Stimulated activated CD8-positive, alpha-beta memory T cell treated with anti-CD3 and anti-CD28 coated beads, Interleukin-2, amount 100 ng/mL, for 48 hours (primary cell): ENCODE measurements at places on chromosomes 7 and 10.

DNA sequence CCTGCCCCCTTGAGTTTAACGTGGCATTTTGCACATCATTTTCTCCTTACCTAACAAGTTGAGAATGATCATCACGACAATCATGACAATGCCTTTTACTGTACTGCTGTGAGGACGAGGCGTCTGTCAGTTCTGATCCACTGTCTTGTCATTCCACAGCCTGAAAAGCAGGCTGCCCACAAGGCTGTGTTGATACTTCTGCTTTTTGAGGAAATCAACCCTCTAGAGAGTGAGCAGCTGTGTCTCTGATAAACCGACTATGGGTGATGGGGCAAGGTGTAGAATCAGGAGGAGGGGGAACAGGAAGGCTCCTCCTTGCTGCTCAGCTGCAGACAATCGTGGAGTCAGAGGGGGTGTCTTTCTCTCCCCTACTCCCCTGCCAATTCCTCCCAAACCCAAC lies 30.6 kb upstream of the C10orf120 start:
- DNase-seq = no peak

GRCh38 chr7:96987719-96988118 lies 17.6 kb upstream of the DLX6 start:
- no peak for DNase-seq

DNA sequence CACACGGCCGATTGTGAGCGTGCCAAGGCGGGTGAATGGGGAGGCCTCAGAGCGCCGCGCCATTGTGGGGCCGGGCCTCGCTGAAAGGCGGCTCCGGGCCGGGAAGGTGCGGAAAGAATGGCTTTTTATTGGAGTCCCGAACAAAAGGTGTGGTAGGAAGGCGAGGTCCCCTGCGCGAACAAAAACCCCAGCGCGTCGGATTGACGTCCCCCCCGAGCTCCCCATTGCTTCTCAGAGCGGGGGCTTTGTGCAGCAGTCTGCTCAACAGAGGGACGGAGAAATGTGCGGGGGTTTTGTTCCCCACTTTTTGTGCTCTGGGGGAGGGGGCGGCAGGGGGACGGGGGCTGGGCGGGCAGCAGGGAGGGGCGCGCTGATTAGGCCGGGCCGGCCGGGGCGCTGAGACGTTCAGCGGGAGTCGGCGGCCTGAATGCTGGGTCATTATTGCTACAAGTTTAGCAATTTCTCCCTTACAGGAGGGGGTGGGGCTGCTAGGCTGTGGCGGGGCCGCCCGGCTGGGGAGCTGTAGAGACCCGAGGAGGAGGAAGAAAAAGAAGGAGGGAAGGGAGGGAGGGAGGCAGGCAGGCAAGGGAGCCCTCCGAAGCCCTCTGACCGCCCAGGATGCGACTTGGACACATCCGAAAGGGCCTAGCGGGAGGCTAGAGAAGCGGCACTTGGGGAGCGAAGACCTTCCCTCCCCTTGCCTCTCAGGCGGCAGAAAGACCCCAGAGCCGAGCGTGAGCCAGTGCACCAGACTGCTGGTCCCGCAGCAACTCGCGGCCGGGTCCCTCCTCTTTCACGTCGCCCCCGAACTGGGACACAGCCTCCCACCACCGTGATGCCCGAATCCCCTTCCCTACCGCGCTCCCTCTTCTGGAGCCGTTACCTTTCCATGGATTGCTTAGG lies 4.6 kb downstream of the NKX2-3 start:
- no peak for DNase-seq

DNA sequence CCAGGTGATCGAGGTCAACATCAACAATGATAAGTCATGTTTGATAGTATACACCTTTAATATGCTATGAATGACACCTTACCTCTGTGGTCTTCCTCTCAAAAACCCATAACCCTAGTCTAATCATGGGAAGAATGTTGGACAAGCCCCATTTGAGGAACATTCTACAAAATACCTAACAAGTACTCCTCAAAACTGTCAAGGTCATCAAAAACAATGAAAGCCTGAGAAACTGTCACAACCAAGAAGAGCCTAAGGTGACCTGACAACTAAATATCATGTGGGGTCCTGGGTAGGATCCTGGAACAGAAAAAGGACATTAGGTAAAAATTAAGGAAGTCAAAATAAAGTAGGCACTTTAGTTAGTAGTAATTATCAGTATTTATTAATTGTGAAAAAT lies 5.9 kb upstream of the NUDCD3 start:
- DNase-seq = no peak
